ENCODE measurements at places on chromosomes 4 and X.
A peak's percentile ranks its signal among the peaks of the same experiment; 100 is the strongest.

DNA sequence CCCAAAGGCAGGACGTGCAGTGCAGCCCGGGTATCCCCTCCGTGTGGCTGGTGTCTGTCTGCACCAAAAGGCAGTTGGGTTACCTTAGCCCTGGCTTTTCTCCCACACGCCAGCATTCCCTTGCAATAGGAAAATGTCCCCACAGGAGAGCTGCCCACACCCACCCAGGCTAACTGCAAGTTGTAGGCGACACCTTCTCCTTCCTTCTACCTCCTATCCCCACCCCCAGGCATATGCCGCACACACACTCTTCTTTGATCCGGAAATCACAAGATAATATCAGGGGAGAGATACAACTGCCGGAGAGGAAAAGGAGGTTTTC, 444 bp upstream of the APBB2 start:
- DNase-seq, result no peak

GRCh38 chr4:113637363-113637762, 124.2 kb downstream of the CAMK2D start:
- DNase-seq, result no peak

DNA sequence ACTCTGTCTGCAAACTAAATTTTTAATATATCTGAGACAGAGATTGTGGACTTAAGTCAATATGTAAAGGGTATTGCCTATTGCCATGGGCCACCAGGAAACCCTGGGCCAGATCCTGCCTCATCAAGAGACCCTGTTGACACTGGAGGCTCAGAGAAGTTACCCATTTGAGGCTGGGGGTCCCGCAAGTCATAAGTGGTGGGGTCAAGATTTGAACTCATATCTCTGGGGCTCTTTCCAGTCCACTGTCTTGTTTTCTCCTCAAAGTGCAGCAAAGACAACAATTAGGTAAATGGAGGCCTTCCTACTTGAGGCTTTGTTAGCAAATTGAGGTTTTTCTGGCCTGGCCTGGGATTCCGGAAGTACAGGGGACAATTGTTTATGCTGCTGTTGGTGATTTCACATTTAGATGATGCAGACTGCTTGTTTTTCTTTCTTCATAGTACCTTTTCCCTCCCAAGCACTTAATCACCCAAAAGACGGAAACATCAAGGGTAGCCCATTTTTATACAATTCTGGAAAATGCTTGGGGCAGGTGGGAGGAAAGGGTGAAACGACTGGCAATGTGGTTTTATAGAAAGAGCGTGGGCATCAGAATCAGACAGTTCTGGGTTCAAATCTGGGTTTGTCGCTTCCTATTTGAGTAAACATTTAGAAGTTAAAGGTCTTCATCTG, 160.0 kb downstream of the SMIM20 start:
- no peak for DNase-seq

DNA sequence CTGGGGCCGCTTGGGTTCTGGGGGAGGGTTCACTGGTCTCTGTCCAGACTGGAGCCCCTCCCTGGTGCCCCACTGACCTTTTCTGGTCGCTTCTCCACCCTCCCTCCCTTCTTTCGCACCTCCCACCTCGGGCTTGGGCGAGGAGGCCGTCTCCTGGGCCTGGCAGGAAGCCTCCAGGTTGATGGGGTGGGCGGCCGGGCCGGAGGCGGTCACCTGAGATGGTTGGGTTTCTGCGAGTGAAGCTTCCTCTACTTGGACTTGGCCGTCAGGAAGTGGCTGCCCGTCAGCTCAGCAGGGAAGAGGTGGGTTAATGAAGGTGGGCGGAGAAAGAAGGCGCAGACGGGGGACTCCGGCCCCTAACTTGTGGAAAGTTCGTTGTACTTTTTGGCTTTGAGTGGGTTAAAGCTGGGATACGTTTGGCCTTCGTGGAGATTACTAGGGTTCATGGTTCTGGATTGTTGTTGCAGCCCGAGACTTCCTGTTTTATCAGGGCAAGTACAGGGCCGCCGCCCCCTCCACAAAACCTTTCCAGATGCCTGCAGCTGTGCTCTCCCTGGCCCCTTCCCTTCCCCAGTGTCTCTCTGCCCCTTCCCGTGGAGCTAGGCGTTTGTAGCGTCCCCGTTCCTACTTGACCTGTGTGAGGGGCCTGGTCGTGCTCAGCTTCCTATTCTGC, 1.2 kb downstream of the AKAP17A start:
- no peak for DNase-seq

DNA sequence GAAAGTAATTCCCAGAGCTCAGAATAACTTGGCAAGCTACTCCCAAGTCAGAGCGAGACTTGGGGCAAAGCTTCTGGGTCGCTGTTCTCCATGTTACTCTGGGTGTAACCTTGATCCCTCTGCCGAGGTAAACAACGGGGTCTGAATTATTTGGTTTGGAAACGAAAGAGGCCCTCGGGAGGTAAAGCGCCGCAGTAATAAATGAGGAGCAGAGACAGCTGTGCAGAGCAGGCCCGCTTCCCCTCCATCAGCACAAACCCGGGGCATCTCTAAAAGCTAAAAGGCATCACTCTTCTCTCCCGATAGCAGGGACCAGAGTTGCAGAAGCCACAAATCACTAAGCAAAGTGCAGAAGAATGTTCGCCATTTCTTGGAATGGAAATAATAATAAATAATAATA, 561.5 kb downstream of the BCOR start:
- DNase-seq, result no peak

DNA sequence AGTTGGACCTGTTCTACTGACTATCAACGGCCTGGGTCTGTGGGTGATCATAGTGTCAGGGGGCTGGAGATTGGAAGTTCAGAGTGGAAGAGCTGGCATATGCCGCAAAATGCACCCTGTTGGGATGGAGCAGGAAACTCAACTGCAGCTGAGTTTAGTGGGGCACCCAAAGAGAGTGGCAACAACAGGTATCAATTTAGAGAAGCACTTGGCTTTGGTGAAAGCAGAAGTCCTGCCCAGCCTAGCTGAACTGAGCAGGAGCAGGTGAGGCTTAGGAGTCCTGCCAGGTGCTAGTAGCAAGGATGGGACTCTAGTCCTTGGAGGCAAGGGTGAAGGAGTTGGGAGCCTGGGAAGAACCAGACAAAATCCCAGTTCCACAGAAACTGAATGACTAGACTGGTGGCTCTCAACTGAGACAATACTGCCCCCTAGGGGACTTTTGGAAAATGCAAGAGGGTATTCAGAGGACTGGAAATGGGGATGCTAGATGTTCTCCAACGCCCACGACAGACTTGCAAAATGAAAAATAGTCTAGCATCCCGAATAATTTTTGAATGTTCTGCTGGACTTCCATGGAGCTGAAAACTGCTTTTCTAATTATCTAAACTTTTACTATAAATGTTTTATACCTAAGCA, 49.4 kb downstream of the RTL9 start:
- no peak for DNase-seq

GRCh38 chrX:22118161-22118830, 86.2 kb downstream of the PHEX start:
- DNase-seq, result no peak

DNA sequence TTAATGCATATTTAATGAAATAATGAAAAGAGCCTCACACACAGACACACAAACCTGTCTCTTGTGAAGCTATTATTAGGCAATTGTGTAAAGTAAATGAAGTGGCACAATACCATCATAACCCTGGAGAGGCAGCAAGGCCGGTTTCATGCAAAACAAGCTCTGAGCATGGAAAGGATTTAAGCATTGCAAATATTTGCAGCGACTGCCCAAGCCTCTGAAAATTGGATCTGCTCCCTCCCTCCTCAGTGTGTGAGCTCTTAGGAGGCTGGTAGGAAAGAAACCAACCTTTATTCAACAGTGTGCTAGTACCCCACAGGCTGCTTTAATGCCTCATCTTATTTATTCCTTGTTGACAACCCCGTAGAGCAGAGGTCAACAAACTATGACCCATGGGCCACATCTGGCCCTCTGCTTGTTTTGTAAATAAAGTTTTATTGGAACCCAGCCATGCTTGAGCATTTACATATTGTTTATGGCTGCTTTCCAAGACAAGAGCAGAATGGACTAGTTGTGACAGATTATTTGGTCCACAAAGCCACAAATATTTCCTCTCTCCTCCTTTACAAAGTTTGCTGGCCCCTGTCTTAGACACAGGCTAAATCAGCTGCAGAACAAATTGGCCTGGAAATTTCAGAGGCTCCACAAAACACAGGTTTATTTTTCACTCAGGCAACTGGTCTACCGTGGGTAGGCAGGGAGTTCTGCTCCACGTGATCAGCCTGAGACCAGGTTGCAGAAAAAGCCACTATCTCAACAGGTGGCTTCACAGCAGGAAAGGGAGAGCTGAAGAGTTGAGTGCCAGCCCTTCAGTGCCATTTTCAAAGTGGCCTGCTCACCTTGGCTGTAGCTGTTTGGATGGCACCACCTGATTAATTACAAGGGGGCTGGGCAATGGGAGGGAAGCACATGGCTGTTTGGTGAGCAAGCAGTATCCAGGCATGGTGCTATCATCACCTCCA, 16.8 kb downstream of the RS1 start:
- no peak for DNase-seq

DNA sequence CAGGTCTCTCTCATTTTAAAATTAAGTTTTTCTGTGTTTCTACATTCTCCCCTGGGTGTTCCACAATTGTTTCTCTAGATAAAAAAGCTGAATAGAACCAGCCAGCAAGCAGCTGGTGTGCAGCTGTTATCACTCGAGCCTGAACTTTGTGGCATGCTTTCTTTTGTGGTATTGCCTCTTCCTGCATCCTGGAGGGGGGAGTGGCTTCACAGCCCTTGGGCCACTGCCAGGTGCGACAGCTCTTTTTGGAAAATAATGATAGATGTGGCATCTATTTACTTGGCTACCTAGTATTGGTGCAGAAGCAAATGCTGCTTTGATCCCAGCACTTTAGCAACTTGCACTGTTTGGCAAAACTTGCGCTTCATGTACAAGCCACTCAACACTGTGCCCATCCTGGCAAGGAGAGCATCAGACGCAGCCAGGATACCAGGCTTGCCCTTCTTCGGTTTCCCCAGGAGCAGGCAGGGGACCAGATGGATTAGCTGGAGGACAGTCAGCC, 69.4 kb downstream of the HMGB2 start:
- no peak for DNase-seq

GRCh38 chr4:39357002-39357401, 9.2 kb downstream of the RFC1 start:
- no peak for DNase-seq

DNA sequence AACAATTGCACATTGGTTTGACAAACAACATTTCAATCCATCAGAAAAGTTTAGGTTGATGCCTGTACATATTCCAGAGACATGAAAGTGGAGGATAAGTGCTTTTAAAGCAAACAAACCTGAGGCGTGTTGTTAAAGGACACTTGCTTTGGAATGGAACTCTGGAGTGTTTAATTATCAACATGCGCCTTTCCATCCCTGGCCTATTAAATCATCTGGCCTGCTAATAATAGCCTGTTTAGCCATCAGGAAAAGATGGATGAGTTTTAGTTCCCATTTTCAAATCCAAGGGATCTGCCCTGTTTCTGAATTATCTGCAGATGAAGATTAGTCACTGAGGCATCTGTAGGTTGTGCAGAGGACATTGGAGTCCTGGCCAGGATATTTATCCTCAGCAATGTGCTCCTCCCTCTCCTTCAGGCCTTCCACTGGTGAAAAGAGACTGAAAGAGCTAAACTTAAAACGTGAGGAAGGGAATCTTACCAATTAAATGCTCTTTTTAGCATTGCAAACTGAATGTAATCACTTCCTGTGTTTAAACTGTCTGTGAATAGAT, 388.9 kb downstream of the PPARGC1A start:
- DNase-seq, result no peak

GRCh38 chrX:152639426-152639825, 1.7 kb downstream of the GABRQ start:
- DNase-seq, result no peak

DNA sequence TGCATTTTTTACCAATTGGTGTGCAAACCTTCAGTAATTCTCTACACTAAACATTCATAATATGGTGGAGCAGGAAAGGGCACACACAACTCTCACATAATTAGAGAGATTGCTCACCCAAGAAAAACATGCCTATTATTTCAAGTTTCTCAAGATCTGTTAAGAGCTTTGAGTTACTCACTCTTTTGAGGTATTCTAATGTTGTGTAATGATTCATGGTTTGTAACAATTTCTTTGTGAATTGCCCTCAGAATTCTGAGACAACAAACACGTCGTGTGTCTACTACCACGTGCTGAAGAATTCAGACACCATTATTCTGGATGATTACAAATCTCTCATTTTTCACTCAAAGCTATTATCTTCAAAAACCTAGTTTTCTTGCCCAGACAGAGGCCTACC, 82.8 kb downstream of the PDGFC start:
- DNase-seq, result peak; percentile 72

DNA sequence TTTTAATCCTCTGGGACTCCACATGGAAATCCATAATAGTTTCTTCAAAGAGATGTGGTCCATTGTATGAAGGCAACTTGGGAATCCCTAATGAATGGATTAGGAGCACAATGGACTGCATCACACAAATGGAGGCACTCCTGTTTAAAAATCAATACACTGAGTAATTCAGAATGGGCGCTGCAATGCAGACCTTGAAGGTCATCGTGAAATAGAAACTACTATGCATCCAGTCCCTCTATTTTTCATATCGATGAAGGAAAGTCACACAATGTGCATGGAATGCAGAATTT, 98.8 kb upstream of the EGFL6 start:
- DNase-seq, result no peak

DNA sequence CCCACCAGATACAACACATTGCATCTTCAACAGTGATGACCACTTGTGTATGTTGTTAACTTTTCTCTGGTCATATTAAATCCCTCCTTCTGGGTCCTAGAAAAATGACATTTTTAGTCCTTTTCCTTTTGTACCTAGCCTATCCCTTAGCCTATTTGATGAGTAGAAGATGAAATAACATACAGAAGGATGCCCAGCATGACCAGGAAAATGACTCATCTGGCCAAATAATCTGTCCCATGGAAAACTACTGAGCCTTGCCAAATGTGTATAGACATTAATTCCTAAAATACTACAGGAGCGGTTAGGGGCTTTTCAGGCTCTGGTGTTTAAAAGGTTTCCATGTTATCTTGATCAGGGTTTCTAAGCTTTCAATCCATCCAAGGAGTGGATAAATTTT, 129.0 kb upstream of the KCNIP4 start:
- DNase-seq, result no peak

GRCh38 chr4:139684351-139684750, 18.7 kb downstream of the MGST2 start:
- no peak for DNase-seq

- DNase-seq, result no peak
Observed at GRCh38 chr4:183871581-183871980, 33.5 kb upstream of the STOX2 start.

DNA sequence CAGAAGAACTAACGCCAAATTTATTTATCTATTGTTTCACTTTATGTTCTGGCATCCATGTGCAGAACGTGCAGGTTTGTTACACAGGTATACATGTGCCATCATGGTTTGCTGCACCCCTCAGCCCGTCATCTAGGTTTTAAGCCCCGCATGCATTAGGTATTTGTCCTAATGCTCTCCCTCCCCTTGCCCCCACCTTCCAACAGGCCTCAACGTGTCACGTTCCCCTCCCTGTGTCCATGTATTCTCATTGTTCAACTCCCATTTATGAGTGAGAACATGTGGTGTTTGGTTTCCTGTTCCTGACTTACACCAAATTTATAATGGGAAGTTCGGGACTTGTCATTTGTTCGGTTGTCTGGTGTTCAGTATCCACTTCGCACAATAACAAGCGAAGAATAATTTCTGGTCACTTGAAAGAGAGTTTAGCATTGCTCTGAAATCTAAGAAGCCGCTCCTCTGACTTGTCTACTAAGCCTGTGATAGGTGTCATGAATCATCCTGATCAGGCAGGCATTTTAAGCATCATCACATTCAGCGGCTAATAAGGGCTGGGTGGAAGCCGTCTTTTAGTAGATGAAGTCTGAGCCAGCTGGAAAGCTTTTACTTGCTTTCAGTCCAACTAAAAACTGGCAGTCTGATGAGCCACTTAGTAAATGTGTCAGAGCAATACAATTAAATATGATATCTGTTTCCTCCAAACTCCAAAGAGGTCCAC, 1065.7 kb upstream of the PABPC4L start:
- no peak for DNase-seq

Data from AG04449 (cell line).